Activated T-cell treated with anti-CD3 and anti-CD28 coated beads for 24 hours (primary cell): ENCODE measurements at places on chromosomes 6 and 20.

DNA sequence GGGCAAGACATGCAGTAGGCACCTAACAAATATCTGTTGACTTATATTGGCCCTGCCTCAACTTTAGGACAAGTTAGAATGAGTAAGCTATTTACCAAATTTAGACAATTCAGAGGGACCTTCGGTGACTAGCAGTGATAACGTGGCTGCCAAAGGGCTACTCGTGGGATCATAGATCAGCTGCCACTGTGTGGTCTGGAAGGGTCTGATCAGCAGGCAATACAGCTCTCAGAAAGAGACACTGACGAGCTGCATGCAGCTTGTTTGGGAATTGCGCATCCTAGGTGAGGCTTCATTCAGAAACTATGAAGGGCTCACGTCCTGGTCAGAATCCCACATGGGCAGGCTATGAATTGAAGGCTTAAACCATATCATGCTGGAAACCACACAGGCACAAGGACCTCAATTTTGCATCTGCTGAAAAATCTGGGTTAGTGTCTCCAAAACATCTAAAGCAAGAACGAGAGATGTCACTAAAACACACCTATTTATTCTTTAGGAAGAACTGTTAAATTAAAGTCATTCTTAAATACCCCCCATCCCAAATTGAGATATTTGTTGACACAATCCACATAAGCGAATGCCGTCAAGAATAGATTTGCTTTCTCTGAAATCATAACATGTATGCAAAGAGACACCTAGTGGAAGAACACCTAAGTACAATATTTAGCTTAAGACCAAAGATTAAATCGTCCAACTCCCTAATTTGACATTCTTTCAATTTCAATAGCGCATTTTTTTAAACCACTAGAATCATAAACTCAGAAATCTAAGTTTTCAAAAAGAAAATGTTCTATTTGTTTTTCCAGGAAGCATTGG is 79.6 kb downstream of the IPCEF1 start:
- no peak for DNase-seq

DNA sequence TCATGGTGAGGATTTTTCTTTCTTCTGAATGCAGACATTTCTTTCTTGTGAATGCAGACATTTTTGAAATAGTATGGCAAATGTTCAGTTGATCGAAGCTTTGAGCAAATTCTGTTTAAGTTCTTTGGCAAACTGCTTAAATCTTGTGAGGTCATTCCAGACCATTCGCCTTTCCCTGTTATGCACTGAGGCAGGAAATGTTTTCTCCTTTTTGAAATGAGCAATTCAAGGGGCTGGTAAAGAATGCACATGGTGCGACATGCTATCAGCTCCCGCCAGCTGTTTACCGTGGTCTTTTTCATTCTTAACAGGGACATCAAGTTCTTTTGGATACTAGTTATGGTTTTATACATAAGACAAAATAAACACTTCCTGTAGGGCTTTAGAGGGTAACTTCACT is 112.0 kb upstream of the CCN2 start:
- DNase-seq, result no peak

GRCh38 chr6:118367314-118367713 is 180.8 kb upstream of the PLN start:
- DNase-seq, result no peak

DNA sequence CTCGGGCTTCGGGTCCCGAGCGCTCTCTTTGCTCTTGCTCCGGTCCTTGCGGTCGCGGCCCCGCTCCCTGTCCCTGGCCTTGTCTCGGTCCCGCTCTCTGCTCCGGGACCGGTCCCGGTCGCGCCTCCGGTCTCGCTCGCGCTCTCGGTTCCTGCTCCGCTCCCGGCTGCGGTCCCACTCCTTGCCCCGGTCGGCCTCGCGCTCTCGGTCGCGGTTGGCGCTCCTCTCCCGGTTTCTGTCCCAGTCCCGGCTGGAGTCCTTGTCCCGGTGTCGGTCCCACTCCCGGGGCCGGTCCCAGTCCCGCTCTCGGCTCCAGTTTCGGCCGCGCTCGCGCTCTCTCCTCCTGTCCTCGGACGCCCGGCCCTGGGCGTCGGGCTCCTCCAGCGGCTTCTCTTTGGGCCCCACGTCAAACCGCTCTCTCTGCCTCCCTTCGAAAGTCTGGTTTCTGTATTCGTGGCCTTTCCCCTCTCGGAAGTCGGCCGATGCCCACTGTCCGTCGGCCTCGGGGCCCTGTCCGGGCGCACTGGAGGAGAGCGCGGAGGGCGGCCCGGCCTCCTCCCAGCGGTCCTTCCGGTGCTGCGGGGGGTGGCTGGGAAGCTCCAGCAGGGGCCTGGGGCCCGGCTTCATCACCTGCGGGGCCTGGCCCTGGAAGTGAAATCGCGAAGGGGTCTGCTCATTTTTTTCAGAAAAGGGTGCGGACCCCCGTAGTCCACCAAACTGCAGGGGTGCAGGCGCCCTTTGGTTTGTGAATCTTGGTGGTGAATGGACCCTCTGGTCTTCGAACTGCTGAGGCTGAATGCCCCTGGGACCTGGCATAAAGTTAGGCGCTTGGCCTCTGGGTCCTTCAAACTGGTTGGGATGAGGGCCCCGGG is 17.9 kb upstream of the TCFL5 start:
- no peak for DNase-seq

GRCh38 chr6:9830808-9831207 is 584.1 kb downstream of the TFAP2A start:
- no peak for DNase-seq

- DNase-seq, result no peak
Observed at GRCh38 chr6:72966628-72967280, 258.5 kb downstream of the KHDC1L start.

DNA sequence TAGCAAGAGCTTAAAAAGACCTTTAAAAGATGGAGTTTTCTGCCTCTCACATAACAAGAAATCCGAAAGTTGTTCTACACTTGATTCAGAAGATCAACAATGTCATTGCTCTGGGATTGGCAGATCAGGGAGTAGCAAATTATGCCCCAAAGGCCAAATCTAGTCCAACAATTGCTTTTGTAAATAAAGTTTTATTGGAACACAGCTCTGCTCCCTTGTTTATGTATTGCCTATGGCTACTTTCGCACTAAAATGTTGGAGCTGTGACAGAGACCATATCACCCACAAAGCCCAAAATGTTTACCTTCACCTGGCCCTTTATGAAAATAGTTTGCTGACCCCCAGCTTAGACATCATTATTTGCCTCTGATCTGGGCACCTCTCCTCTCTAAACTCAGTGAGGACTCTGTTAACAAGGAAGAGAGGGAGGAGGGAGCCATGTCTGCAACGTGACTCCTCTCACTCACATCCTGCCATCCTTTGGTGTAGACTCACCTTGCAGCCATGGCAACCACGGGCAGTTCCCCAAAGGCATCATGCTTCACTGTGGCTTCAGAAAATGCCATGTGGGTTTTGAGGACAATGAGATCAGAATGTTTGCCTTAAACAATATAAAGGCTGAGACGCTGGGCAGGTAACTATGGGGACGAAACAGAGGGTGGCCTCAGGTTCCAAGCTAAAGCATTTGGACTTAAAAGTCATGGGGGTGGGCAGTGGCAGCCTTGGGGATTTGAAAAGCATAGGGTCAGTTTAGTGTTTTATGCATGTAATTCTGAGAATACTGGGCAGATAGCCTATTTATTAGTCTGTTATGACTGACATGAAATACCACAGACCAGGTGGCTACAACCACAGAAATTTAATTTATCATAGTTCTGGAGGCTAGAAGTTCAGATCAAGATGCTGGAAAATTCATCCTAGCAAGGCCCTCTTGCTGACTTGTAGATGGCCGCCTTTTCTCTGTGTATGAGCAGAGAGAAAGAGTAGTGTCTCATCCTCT is 149.7 kb upstream of the TNFAIP3 start:
- peak; percentile 56 for DNase-seq

DNA sequence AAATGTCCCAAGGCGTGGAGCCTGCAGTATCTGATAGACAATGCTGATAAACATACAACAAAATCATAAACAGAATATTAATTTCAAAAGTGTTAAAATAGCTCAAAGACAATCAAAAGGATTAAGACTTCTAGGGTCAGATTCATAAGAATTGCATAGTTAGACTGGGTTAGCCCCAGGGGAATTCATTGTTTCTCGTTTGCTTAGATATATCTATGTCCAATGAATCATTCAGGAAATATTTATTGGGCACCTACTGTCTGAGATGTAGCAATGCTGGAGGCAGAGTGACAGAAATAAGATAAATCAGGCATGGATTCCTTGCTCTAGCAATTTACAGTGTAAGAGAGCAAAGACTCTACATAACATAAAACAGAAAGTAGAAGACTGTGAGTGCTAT is 124.4 kb upstream of the PRL start:
- DNase-seq, result no peak

DNA sequence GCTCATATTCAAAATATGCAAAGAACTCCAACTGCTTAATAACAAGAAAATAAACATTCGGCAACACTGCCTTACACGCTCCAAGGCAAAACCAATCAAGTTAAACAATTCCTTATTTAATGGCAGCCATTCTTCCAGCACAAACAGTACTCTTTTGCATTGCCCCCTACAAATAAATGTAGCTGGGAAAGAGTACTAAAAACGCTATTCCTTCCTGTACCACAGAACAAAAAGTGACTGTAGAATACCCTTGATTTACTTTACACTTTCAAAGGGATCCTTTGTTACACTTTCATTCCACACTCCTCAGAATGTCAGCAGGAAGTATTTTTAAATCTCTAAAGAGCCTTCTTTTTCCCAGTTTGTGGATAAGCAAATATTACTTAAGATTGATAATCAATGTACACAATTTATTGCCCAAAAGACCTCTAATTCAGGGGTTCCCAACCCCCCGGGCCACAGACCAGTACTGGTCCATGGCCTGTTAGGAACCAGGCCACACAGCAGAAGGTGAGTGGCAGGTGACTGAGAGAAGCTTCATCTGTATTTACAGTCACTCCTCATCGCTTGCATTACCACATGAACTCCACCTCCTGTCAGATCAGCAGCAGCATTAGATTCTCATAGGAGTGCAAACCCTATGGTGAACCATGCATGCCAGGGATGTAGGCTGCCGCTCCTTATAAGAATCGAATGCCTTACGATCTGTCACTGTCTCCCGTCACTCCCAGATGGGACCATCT is 51.6 kb downstream of the MBOAT1 start:
- DNase-seq, result no peak

DNA sequence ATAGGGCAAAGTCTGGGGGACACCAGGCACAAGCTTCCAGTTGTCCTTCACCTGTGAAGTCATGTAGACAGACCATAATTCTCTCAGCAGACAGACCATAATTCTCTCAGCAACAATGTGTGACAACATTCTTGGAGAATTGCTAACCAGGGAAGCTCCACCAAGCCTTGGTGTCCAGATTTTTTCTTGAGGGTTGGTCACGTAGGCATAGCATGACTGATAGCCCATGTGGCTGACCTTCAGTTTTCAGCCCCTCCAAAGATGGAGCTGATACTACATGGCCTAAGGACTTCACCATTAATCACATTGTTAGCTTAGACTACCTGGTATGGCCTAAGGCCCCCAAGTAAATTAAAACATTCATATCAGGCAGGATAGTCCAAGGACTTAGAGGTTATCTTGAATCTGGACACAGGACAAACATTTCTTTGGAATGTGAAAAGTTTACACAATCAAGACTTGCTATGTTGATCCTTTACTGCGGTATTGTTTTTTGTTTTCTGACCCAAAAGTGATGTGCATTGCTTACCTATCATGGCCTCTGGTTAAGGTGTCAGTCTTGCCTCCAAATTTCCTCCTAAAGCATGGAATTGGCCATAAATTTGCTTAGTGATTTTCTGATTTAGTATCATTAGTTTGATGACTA is 76.9 kb downstream of the CEP57L1 start:
- no peak for DNase-seq

GRCh38 chr6:157519255-157520116 is 138.5 kb downstream of the ZDHHC14 start:
- DNase-seq, result no peak

- no peak for DNase-seq
Observed at GRCh38 chr6:15442467-15442866, 196.6 kb downstream of the JARID2 start.

DNA sequence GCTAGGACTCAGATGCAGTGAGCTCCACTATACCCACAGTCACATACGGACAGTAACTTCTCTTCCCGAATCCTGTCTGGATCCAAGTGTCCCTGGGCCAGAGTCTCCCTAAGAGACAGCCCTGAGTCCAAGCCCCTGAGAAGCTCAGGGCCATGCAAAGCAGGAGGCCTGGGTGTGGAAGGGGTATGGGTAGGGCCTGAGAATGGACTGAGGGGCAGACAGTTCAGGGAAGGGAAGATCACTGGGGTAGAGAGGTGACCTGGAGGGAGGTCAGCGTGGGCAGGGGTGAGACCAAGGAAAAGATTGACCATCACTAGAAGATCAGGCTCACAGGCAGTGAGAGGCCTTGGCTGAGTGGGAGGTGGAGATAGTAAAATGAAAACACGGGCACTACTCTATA is 8.8 kb downstream of the RPS6KA2 start:
- DNase-seq, result no peak
